ENCODE measurements at places on chromosomes 2 and 18.

GRCh38 chr2:85405201-85406059 lies 4.7 kb downstream of the CAPG start:
- peak; percentile 72 for DNase-seq

DNA sequence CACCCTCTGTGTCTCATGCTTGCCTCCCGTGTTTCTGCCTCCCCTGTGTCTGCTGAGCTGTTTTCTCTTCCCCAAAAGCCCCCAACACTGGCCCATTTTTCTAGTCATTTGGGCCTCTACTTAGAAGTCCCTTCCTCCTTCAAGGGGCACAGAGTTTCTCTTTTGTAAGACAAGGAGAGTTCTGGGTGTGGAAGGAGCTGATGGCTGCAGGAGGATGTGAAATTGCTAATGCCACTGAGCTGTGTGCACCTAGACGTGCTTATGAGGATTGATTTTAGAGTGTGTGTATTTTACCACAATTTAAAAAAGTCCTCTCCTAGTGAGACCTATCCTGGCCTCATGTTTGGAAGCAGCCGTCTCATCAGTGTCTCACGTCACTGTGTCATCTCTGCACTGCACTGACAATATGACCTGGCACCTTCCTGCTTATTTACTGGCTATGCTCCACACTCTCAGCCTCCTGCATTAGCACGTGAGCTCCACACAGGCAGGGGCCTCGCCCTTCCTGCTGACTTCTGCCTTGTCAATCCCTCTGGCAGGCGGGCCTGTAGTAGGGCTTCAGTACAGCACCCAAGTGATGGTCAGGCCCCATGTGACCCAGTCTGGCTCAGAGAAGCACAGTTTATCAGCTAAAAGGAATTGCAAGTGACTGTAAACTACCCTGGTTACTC lies 8.0 kb upstream of the MBP start:
- DNase-seq: peak; percentile 50

DNA sequence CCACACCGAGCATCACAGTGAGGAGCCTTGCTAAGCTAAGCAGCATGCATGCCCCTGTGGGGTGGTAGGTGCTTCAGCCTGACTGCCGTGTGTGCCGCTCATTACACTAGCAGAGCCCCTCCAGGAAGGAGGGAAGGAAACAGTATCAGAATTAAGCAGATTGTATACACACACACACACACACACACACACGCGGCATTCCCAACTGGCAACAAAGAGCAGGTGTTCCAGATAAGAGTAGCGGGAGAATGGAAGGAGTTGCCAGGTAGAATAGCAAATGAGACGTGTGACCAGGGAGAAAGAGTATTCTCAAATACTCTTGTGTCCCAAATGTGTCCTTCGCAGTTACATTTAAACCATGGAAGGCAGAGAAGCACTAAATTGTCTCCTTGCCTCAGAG lies 47.6 kb upstream of the TTC39C start:
- DNase-seq: no peak

GRCh38 chr2:88318071-88318955 lies 134.2 kb downstream of the FOXI3 start:
- DNase-seq: no peak

DNA sequence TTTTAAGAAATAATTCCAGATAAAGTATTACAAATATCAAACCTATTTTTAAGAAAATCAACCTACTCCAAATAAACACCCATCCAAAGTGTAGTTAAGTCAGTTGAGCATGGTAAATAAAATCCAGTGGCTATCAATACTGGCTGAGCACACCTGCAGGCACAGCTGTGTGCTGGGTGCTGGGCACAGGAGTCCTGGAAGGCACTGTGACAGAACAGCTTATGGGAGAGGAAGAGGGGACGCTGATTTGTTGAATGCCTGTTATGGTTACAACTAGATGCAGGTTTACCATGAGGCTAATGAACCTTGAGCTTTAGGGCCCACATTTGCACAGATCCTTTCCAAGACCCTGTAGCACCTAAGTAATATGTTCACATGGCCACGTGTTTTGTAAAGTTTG lies 202.7 kb downstream of the MTX2 start:
- DNase-seq: no peak

DNA sequence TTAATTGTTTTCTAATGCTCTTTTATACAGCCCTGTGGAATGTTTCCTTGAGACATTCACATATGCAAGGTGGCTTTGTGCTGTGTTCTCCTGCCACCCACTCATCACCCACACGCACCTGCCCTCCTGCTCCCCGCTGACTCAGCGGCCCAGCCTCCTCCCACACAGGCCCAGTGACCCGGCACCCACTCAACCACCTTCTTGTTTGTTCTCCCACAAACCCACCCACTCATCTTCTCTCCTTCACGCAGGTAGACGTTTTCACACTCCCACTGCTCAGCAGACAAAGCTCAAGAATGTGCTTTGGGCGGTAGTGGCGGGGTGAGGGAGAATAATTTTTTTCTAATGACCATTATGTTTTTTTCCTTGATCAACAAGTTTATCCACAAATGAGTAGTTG lies 28.6 kb upstream of the NEMP2 start:
- DNase-seq: peak; percentile 11

GRCh38 chr18:24662412-24662821 lies 202.0 kb downstream of the HRH4 start:
- no peak for DNase-seq

DNA sequence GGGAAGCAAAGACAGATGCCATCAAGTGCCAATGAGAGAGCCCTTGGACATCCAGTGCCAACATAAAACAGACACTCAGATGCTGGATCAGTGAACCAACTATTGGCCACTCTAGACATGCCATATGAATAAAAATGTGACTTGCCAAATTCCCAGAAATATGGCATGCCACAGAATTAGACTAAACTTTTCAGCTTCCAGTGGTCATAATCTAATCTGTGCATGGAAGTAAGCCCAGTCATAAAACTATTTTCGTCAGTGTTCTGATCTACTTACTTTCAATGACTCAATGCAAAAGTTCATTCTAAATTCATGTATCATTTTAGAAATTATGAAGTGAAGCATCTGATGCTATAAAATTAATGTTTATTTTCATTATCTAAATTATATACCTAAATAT lies 1506.2 kb upstream of the NXPH2 start:
- DNase-seq: no peak

DNA sequence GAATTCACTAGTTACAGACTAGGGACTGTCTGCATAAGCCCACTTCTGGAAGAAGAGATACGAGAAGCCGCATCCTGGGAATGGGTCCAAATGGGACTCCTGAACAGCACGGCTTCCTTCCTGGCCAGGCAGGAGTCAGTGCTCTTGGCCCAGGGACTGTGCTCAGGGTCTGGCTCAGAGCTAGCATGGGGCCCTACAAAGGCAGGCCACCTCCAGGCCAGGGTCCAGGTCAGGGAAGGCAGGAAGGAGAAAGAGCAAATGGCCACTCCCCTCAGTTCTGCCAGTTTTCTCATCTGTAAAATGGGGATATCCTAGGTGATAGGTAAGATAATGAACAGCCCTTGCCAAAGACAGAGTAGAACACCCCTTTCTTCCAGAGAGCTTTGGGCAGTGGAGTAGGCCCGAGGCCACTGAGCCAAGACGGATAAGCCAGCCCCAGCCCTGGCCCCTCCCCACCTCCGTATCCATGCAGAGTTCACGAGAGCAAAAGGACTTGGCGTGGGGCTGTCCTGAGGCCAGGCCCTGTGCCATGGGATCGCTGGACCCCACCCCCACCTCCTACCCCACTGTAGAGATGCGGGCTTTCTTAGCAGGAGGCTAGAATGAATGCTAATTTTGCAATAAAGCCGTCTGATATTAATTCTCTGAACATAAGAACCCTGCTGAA lies 190.1 kb downstream of the MGAT5 start:
- no peak for DNase-seq

GRCh38 chr18:33757037-33757436 lies 179.0 kb downstream of the ASXL3 start:
- DNase-seq: no peak

DNA sequence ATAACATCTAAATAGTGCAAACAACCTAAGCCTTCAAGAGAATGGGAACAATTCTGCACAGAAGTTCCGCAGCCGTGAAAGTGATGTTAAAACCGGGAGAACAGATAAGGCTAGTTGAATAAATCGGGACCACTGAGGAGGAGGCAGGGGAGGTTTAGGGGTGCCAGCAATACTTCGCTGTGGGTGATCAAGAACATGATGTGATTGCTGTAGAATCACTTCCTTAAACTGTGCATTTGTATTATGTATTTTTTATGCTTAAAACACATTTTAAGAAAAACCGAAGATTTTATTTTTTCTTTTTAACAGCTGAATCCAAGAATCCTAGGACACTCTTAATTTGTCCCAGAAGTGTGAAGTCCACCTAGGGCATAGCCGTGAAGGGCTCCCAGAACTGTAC lies 33.6 kb downstream of the TTC32 start:
- DNase-seq: no peak

DNA sequence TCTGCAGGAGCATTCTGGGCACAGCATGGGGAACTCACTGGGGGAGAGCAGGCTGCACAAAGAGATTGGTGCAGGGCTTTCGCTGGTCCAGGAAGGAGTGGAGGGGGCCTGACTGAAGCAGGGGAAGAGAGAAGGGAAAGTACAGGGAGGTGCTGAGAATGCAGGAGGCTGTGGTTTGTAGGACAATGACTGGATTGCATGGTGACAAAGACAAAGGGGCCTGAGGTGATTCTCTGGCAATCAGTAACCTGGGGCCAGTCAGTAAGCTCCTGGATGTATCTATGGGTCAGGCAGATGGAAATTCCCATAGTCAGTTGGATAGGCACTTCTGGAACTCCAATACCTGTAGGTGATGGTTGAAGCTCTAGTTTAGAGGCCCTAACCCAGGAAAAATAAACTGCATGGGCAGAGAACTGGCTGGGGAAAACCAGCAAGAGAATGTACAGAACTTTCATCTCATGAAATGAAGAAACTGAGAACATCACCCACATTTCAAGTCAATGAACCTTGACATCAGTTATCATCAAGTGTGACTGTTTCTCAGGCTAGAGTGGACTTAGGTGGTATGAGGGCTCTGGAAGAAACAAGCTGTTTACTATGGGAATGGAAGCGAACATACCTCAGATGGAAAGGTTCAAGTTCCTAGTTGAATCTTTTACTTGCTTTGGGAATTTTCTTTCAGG lies 193.2 kb downstream of the TPGS2 start:
- DNase-seq: no peak

- DNase-seq: no peak
Observed at GRCh38 chr2:143950704-143951103, 569.2 kb downstream of the ZEB2 start.

- DNase-seq: no peak
Observed at GRCh38 chr18:54210463-54210862, 14.0 kb downstream of the MBD2 start.

- DNase-seq: no peak
Observed at GRCh38 chr2:135831180-135831812, 5.7 kb downstream of the LCT start.

- no peak for DNase-seq
Observed at GRCh38 chr18:21513292-21513691, 87.2 kb downstream of the ESCO1 start.

Measured in CD4-positive, alpha-beta T cell treated with Interleukin-15 for 4 hours (primary cell).